NCI-H187 (cell line): ENCODE measurements at places on chromosomes 6 and 20.

DNA sequence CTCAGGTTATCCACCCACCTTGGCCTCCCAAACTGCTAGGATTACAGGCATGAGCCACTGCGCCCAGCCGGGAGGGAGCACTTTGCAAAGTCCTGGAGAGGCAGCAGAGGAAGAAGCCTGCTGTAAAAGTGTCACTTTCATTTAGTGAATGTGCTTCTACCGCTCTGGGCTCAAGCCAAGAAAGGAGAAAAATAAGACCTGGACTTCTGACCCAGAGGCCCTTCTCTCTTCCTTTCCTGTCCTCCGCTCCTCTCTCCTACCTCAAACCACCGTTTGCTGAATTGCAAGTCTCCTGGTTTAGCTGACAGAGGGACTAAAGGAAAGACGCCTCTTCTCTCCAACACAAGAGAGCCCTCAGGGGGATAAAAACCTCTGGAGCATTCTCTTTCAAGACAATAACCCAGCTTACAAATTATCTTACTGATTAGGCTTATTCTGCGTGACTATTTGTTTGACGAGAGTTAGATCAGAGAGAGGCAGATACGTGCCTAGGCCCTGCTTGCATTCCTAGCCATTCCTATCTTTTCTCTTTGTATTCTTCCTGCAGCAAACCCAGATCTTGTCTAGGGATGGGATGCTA lies 84.2 kb upstream of the SLC22A23 start:
- DNase-seq, result peak; percentile 18

DNA sequence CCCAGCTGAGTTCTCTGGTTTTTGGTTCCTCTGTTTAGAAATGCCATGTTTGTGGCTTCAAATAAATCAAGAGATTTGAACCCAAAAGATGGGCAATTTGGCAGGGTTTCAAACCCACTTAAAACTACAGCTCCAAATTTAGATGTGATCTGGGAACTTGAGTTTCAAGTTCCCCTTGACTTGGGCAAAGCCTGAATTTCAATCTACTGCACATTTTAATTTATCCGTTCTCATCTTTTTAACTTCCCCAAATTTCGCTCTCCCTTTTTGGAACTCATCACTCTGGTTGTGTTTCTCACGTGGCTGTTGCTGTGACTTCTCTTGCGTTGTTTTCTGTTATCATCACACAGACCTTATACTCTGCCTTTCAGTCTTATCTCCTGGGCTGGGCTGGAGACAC lies 230.9 kb downstream of the CDC5L start:
- no peak for DNase-seq

DNA sequence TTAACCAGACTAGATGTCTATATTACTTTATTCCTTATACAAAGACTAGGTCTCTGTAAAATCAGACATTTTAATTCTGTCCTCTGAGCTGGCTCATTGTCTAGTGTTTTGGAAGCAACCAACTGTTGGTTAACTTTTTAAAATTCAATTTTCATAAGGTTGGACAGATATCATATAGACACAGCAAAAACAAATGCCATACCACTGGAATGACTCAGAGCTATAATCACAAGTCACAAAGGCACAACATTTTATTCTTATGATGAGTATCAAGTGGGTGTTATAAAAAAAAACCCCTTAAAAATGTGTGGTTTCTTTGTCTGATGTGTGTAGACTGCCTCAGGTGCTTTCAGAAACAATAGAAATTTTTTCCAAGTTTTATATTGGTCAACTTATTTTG lies 296.2 kb upstream of the MARCKS start:
- no peak for DNase-seq

- no peak for DNase-seq
These were observed 547.8 kb downstream of the TENT5A start for GRCh38 chr6:81204731-81205130.

GRCh38 chr6:106252687-106253086 lies 72.9 kb downstream of the ATG5 start:
- DNase-seq, result no peak

DNA sequence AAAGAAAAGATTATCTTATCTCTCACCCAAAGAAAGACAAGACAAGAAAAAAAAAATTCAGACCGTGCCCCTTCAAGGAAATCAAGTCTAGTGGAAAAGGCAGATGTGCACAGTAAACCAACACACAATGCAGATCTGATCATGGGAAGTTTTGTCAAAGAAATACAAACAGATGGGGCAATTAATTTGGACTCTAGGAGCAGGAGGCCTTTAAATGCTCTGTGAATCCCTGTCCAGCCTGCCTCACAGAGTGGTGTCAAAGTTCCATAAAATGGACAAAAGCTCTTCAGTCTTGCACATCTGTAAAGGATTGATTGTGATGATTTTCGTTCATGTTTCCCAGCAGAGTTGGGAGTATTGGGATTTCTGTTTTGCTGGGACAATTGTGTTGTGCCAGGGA lies 53.1 kb upstream of the TGM3 start:
- no peak for DNase-seq

- DNase-seq, result no peak
These were observed 169.3 kb downstream of the PREX1 start for GRCh38 chr20:48658505-48658904.
